Hippocampal formation (tissue), 2 donors: ENCODE measurements at places on chromosomes 2 and 18.
A peak's percentile ranks its signal among the peaks of the same experiment; 100 is the strongest.

GRCh38 chr2:224736227-224736626 is 20.1 kb upstream of the CCDC195 start:
- DNase-seq = no peak

DNA sequence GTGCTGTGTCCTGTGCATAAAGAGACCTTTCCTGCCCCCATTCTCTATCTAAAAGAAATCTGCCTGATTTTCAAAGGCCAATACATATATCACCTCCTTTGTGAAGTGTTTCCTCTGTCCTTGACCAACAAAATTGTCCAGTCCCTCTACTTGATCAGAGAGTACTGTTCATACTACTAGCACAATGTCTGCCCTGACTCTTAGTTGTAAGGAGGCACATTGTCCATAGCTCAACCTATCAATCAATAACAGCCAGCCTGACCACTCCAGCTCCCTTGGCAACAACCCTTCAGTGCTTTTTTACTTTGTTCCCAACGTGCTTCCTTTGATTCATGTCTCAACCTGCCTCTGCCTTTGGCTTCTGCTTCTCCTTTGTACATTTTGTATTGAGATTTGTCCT is 398.9 kb downstream of the TRIB2 start:
- DNase-seq = no peak

DNA sequence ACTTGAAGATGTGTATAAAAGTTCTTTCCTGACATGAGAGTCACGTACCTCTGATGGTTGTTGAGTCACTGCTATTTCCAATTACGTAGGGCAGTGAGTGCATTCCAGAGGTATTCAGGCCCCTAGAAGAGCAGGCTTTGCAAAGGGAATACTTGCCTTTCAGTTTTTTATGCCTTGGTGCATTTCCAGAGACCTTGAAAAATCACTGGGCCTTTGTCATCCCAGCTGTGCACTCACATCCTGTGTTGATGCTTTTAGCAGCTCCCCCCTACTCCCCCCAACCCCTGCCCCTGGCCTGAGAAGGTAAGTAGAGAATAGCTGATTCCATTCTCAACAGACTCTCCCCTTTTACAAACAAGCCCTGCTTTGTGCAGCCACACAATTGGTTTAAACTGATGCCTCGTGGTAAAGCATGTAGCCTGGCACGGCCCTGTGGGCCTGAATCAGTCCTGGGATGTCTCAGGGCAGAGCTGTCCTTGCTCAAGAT is 174.2 kb downstream of the PRPF40A start:
- peak; percentile 69 for DNase-seq

DNA sequence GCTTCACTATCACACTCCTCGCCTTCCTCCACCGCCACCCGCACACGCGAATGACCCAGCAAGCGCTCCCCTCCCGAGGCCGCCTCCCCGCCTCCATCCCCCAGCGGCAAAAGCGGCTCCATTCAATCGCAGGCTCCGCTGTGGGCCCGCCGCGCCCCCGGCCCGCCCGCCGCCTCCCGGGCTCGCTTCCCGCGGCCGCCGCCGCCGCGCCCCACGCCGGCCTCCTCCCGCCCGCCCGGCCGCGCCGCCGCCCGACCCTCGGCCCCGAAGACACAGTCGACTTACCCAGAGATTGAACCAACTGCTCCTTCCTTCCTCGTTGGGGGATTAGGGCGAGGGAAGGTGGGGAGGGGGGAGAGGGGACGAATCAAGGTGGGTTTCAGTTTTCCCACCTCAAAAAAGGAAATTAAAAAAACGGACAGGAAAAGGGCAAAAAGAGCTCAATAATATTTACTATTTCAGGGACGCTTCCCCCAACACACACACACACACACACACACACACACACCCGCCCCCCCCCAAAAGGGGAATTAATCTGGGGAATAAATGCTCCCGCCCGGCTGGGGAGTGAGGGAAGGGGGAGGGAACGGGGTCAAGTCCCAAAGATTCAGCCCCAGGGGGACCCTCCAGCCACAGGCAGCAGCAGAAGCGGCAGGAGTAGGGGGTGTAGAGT is 743 bp downstream of the XPO1 start:
- DNase-seq = no peak

GRCh38 chr18:22211657-22212056 is 42.3 kb downstream of the GATA6 start:
- DNase-seq = no peak

DNA sequence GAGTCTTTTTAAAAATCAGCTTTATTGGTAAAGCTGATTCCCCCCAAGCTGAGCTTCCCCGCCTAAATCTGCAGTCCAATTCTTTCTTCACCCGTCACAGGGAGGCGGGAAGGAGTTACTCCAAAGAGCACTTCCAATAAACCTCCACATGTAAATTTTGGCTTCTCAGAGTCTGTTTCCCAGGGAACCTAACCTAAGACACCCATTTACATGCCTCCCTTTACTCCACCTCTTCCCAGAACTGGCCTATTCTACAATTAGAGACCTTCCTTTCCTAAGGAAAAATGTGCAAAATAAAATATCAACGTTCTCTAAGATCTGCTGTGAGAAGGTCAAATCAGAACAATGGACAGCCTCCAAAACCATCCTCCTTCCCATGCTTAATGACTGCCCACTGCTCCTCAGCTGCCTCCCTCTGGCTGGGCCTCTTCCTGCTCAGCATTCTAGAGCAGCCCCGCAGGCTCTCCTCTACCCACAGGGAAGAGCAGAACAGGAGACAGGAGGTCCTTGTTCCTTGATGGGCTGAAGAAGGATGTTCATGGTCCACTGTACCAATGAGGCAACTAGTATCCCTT is 63.6 kb downstream of the ONECUT2 start:
- no peak for DNase-seq

DNA sequence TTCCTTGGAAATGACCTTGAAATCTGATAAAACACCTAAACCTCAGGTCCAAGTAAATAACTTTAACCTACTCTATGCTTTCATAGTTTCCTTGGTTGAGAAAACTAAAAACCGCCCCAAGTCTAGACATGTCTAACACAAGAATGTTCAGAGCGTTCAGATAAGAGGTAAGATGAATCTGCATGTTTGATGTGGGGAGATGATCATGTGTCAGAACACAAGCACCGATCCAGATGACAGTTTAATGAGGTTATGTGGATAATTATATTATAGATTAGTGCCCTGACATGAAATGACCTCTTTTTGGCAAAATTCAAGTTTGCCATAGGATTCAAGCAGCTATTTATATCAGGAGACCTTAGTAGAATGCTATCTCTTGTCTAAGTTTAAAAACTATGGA is 729.8 kb upstream of the SOX11 start:
- no peak for DNase-seq

- no peak for DNase-seq
Observed at GRCh38 chr2:237321746-237322145, 92.2 kb downstream of the COL6A3 start.

DNA sequence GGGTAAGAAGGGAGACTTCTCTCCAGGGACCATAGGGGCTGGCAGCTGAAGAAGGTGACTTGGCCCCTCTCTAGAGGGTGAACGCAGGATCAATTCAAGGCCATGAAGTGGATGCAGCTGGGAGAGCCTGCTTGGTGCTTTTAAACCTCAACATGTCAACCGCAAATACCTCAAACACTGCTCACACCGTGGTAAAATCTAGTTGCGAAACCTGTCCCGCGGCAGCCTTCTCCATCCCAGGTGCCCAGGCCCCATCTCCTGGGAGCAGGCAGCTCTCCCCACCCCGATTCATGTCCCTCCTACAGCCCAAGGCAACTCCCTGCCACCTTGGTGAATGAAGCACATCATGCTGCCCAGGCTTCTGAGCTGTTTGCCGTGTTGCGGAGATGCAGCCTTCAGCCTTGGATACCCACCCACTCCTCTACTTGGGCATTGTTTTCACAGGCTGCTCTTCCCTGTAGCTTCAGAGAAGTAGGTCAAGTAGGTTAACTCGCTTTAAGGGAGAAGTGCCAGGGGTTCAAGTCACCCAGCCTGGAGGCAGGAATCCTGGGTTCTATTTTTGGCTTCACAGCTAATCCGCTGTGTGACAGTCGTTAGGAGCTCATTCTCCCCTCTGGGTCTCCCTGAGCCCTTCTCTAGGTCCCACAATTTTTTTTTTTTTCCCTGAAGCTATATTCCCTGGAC is 6.2 kb upstream of the EFR3B start:
- no peak for DNase-seq

DNA sequence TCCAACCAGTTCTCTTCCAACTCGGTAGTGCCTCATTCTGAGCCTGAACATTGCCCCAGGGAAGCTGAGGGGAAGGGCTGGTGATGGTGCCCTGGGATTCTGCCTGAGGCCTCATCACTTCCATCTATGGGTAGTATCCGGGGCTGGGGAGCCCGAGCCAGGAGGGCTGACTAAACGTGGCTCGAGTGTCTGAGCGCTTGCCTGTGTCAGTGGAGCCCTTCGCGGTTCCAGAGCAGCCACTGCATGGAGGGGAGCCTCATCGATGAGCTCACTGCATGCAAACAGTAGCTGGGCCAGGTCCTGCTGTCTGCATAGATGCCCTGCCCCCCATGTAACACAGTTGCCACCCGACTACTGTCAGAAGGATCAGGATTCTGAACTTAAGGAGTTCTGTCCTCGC is 129.3 kb downstream of the GLI2 start:
- no peak for DNase-seq

DNA sequence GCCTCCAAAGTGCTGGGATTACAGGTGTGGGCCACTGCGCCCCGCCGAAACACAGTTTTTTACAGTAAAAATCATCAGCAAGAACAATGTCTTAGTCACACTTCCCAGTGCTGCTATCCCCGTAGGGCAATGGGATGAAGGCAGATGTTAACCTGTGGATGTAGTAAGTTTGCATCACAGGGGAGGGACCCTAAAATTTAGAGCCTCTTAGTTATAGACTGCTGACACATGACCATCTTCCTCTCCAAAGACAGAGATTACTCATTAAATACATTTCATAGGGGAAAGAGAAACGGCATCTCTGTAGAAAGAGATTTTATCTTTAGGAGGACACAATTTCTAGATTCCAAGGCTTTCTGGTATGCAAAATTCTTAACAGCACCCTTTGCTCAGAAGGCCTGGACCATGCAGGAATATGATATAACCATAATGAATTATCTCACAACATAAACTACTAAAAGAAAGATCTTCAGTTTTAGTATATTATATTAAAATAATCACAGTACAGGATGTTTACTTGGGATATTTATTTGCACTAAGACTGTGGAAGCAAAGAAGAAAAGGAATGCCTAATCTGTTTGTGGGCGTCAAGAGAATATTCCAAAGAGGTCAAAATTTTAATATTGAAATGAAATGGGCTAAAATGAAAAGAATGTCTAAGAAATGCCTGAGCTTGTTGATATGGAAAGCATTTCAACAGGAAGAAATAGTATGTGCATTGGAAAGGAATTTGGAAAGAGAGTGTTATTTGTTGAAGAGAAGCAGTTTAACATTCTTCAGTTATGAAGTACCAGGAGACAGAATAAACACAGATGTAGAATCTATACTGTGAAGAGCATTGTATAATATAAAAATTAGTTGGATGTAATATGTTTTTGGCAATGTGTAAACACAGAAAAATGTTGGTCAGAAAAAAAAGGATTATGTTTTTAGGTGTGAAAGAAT is 1228.3 kb upstream of the CHAC2 start:
- no peak for DNase-seq

DNA sequence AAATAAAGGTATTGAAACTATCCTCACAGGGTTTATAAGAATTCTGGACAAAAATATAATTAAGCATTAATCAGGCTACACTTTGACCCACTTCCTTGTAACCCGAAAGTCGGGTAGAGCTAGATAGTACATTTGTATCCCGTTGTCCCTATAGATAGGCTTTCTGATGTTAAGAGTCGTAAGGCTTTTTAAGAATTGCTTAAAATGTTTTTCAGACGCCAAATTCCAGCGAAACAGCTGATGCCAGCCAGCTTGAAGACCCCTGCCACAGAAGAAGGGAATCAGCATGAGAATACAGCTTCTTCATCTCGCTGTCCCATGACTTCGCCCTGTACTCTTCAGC is 962 bp upstream of the GPR155 start:
- DNase-seq = no peak

DNA sequence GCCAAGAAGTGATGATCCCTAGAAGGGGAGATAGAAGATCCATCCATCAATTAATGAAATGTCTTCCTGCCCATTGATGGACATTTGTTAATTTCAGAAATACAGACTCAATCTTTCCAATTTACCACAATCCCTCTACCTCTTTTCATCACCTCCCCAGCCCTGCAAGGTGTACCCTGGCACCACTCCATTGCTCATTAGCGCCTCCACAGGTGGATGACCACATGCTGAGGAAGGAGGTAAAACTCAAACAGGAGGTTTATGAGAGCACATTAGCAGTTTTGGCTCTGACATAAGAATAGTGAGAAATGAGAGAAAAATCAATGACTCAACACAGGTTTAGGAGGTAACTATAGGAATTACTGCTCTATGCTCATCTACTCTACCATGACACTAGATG is 208.0 kb downstream of the C1D start:
- no peak for DNase-seq

GRCh38 chr2:56151841-56152240 is 31.9 kb upstream of the CCDC85A start:
- no peak for DNase-seq

GRCh38 chr2:145584353-145584752 is 1064.4 kb upstream of the ZEB2 start:
- no peak for DNase-seq

GRCh38 chr2:119415630-119416029 is 16.0 kb upstream of the TMEM37 start:
- no peak for DNase-seq

GRCh38 chr2:134207589-134208209 is 46.2 kb upstream of the MGAT5 start:
- DNase-seq = no peak

- DNase-seq = no peak
Observed at GRCh38 chr2:151860210-151860609, 32.0 kb upstream of the ARL5A start.

DNA sequence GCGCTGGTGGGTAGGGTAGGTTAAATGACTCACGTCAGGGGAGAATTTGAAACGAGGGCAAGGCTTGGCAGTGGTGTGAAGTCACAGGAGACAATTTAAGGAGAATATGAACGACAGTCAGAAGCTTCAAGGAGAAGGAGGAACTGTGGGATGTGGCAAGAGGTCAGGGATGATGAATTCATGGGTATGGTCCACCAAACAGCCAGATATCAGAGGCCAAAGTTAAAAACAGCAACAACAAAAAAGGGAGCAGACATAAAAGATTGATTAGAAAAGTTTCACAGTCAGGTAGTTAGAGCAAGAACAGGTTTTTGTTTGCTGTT is 1.4 kb upstream of the ZNF396 start:
- DNase-seq = no peak

DNA sequence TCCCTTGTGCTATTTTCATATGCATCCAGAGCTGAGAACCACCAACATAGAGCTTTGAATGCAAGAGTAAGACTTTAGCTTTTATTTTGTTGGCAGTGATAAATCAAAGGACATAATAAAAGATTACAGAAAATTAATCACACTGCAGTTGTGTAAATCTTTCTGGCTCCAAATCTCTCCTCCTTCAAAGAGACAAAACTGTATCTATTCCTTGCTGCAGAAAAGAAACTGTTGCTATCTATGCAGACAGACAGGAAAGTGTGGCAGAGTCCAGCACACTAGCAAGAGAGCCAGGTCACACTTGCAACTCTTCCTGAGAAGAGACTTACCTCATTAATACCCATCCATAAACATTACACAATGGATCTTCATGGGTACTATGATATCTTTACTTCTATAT is 57.5 kb downstream of the DTNB start:
- DNase-seq = no peak

- DNase-seq = peak; percentile 93
Observed at GRCh38 chr2:109613922-109614714, at the start of the genes SEPTIN10 and SOWAHC. TSS of gene SEPTIN10 (minus strand) at chr2:109613966. CDS start at chr2:109613827, 139 bp downstream. TSS of gene SOWAHC (plus strand) at chr2:109614364. CDS start at chr2:109614490, 126 bp downstream.
